Panc1 (cell line): ENCODE measurements at places on chromosomes 16 and 17. TPM values are rescaled to one million over a fixed set of nuclear protein-coding genes. Genes with fewer than 3 reads are reported as not detected.
A peak's percentile ranks its signal among the peaks of the same experiment; 100 is the strongest.

GRCh38 chr17:48462946-48463345 lies 32.9 kb upstream of the SKAP1 start:
- DNase-seq: no peak

- no peak for DNase-seq
These were observed at the start of gene AKTIP for GRCh38 chr16:53502331-53503269. Gene AKTIP (minus strand): TSS chr16:53503209. CDS start chr16:53500259, 2,950 bp downstream.

DNA sequence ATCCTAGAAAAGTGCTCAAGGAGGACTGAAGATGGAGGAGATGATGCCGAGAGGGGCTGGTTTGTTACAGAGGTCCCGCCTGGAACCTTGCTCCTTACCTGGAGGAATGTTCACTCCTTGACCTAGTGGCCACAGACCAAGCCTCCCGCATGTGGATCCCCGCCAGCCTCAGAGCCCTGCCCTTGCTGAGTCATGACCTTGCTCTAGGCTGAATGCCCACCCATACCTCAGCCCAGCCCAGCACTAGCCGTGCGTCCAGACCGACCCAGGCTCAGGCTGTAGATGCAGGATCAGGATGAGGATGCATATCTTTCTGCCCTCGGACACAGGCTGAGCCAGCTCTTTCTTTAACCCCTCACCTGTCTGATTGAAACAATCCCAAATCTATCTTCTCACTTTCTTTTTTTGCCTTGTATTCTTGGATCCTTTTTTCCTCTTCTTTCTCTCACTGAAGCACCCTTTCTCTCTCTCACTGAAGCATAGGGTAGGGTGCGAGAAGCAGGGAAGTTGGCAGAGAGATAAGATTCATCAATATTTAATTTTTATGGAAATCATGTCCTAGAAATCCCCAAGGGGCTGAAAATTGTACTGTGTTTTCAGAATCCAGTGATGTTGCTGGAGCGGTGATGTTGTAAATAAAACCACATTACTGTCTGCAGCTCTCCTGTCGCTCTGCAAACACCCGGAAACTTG lies 34.9 kb downstream of the WSCD1 start:
- no peak for DNase-seq

- no peak for DNase-seq
These were observed 1.1 kb downstream of the CBX1 start for GRCh38 chr17:48100160-48100559.

- DNase-seq: no peak
These were observed 466 bp upstream of the HSF4 start for GRCh38 chr16:67163999-67164558.

DNA sequence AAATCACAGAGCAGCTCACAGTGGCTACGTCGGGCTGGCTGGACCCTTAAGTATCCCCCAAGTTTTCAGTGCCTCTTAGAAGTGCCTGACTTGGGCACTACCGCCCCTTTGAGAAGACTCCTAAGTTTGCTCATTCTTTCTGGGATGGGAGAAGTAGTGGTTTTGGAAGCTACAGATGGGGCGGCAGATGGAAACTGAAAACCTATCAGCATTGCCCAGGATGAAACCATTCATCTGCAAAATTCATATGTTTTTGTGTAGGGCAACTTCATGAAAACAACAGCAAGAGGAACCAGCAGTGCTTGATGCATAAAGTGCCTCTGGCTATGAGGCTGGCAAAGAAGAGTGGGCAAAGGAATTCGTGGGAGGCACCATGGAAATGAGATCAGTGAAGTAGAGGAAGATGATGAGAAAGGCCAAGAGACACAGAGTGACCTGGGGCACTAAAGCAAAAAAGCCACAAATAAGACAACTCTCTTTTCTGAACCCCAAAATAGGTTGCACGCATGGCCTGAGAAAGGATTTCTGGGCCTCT lies 277.1 kb downstream of the XYLT1 start:
- DNase-seq: no peak

GRCh38 chr16:75097941-75098901 lies 18.4 kb downstream of the LDHD start:
- no peak for DNase-seq

- no peak for DNase-seq
These were observed 159.9 kb downstream of the LGALS9B start for GRCh38 chr17:20307326-20307910.

DNA sequence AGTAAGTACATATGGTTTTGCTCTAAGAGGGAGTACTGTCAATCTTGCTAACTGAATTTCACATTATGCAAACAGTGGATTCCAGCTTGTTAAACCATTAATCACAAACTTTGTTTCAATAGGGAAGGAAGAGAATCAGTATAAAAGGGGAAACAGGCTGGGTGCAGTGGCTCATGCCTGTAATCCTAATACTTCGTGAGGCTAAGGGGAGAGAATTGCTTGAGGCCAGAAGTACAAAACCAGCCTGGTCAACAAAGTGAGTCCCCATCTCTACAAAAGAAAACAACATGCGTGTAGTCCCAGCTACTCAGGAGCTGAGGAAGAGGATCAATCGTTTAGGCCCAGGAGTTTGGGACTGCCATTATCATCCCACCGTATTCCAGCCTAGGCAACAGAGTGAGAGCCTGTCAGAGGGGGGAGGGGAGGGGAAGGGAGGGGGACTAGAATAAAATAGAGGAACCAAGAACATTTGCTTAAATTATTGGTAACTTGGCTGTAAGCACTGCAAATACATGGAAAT lies 65.7 kb downstream of the FBXL20 start:
- no peak for DNase-seq

GRCh38 chr16:65119901-65120401 lies 1.9 kb downstream of the CDH11 start:
- no peak for DNase-seq

DNA sequence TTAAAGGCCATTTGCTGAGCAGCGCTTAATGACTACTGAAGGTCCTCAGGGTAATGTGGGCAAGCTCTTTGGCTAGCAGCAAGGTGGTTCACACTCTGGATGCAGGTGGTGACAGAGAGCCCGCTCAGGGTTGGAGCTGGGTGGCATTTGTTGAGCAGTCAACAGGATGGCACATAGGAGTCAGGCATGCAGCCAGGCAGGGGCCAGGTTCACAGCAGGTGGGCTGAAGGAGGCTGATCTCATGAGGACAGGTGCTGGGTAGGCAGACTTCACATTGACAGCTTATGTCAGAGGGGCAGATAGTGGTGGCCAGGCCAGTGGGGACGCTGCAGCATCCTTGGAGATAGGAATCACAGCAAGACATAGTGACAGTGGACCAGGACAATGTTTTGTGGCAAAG lies 4.5 kb downstream of the KRTAP3-1 start:
- DNase-seq: no peak

DNA sequence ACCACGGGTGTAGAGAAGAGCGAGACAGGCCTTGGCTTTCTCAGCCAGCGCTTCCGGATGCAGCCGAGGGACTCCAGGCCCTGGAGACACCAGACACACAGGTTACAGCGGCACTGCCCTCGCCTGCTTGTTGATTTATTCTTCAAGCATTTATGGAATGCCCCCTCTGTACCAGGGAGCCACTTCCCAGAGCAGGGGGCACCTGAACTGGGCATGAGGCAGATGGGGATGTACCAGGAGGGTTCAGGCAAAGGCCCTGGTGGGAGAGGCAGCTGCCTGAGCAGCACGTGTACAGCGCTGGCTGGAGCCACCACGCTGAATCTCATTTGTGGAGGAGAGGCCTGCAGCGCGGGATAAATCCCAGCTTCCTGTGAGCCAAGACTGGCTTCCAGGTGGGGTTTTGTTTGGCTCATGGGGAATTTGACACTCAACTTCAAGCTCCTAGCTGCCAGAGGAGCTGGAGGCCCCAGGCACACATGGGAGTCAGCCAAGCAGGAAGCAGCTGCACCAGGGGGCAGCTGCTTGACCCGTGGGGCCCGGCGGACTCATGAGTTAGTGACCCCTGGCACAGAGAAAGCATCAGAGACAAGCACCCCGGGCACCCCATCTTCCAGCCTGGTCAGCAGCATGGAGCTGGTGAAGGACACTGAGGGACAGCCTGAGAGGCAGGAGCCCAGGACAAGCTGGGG lies 59.7 kb downstream of the IL21R start:
- no peak for DNase-seq

DNA sequence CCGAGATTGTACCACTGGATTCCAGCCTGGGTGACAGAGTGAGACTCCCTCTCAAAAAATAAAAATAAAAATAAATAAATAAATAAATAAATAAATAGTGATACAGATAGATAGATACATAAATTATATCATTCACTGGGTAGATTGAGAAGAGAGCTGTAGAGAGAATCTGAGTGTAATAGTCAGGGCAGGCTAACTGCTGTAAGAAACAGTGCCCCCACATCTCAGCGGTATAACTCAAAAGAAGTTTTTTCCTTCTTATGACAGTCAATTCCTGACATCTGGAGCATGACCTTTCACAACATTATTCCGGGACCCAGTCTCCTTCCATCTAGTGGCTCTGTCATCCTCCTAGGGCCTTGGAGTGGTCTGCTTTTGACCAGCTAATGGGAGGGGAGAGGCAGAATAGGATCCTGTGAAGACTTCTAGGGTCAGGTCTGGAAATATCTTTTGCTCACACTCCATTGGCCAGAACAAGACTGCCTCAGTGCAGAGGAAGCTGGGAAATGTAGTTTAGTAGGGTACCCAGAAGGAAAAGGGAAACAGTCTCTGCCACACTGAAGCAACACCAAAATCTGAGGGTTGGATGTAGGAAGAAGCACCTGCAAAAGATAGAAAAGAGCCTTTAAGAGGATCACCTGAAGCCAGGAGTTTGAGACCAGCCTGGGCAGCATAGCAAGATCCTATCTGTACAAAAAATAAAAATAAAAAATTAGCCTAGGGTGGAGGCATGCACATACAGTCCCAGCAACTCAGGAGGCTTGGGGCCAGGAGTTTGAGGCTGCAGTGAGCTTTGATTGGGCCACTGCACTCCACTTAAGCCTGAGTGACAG lies 3.0 kb upstream of the QPRT start:
- DNase-seq: peak; percentile 5

DNA sequence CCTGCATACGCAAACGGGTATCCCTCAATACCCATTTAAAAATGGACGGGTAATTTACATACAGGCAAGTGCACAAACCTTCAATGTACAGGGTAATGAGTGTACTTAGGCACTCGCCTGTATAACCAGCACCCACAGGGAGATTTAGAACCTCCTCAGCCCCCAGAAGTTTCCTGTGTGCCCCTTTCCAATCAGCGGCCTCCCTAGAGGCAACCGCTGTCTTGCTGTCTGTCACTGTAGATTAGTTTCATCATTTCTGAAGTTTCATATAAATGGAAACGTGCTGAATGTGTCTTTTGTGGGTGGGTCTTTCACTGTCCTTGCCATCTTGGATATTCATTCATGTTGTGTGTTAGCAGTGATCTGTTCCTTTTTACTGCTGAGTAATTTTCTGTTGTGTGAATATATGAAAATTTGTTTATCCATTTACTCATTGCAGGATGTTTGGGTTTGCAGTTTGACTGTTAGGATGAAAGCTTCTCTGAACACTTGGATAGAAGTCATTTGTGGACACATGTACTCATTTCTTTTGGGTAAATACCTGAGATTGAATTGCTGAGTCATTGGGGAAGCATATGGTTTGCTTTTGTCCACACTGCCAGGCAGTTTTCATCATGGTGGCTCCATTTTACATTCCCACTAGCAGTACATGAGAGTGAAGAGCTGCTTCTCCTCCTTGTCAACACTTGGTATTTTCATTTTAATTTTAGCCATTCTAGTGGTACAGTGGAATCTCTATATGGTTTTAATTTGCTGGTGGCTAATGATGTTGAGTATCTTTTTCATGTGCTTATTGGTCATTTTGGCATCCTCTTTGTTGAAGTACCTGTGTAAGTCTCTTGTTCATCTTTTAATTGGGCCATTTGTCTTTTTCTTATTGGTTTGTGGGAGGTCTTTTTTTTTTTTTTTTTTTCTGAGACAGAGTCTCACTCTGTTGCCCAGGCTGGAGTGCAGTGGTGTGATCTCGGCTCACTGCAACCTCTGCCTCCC lies 2.1 kb upstream of the ADCY7 start:
- no peak for DNase-seq

GRCh38 chr16:7979448-7980132 lies 610.7 kb downstream of the TMEM114 start:
- DNase-seq: no peak

DNA sequence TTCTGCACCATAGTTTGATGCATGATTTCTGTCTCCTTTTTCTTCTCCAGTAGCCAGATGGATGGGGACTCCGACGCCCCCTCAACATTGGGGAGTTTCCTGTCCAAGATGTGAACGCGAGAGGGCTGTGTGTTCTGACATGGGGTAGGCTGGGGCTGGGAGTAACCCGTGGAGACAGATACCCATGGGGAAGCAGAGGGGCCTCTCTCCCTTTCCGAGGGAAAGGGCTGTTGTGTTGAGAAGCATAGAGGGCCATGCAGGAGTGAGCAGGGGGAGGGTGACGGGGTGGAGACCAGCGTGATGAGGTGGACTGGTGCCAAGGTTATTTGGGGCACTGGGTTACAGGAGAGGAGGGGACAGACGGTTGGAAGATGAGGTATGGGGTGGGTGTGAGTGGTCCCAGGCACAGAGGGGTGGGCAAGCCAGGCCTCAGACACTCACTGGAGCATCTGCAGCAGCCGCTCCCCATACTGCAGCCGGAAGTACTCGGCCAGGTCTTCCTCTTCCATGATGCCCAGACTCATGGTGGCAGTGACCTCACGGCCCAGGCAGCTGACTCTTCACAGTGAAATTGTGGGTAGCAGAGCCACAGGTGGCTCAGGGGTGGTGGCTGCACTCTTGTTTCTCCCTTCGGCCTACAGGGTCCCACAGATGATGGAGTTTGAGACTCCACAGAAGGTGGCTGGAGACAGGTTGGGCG lies 400 bp downstream of the CCDC42 start:
- no peak for DNase-seq

DNA sequence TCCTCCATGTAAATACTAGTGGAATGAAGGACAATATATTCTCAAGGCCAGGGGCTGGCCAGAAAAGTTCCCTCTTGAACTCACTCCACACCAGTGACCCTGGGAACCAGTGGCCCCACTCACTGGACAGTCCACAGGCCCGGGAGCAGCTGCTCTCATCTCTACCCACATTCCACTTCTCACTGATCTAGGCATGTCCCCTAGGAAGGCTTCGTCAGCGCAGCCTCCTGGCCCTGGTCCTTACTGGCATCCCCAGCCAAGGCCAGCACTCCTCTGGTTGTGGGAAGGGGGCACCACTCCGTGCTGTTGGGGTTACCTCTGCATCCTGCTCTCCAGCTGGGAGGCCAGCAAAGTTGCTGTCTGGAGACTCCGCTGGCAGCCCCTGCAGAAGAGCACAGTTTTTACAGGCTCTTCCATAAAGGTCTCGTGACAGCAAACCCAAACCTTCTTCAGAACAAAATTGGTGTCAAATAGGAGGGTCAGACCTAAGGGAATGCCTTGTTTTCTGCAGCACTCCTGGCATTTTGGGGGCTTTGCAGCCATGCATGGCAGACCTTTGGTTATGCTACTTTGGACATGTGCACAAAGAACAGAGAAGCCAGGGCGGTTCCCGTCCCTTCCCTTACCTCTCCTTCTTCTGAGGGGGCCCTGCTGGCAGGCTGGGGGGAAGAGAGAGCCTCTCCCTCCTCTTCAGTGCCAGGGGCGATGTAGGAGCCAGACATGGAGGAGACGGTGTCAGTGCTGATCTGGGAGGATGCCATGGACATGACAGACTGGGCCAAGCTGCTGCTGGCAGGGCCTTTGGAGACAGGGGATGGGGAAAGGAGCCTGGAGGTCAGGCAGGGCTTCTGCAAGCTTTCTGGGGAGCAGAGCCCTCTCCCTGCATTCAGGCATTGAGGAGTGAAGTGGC lies 14.1 kb upstream of the FOXJ1 start:
- DNase-seq: no peak

Gene CMTM1
- total RNA-seq: 7.1 TPM

Gene CFAP97D1
- total RNA-seq: not detected

Gene GPR139
- not detected for total RNA-seq

Gene MARVELD3
- 0.08 TPM for total RNA-seq

Gene IGFBP4
- 27.1 TPM for total RNA-seq
